ENCODE measurements at places on chromosomes 2 and 18.

- DNase-seq: no peak
Observed at GRCh38 chr2:101781791-101782426, 84.4 kb downstream of the MAP4K4 start.

GRCh38 chr2:127121353-127121752, 14.4 kb upstream of the BIN1 start:
- DNase-seq: no peak

DNA sequence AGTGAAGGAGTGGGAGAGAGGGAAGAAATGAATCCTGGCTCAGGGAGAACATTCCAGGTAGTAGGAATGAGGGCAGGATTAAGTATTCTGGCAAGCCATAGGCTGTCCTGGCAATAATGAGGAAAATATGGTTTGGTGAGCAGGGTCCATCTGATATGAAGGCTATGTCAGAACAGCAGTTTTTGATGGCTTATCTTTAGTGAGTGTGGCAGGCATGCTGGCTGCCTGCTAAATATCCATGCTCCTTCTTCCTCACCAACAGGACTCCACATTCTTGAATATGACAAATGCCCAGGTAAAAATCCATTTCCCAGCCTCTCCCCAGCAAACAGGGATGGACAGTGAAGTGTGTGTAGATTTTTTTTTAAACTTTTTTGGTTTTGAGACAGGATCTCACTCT, 13.2 kb upstream of the CTIF start:
- no peak for DNase-seq

DNA sequence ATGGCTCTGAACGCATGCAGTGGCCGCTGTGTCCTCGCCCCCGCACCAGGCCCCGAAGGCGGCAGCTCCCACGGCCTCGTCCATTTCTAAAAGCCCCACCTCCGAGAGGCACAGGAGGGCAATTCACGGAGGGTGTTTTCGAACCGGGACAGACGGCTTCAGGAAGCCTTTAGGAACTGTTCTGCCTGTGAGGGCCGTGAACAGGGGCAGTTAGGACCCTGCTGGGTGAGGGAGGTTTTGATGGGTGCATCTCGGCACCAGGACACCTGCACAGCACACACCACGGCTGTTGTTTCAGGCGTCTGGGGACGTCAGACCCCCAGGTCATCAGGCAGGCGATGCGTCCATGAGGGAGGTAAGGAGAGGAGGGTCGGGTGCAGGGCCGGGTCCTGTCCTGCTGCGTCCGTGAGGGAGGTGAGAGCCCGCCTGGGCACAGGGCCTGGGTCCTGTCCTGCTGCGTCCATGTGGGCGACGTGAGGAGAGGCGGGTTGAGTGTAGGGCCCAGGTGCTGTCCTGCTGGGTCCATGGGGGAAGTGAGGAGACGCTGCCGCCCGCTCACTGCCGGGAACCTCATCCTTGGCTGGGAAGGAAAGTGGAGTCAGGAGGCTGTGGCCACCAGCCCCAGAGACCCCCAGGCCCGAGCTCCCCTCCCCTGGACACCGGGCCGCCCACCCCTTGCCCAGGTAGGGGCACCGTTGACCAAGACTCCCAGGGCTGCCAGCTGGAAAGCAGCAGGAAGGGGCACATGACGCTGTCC, 25.5 kb upstream of the KCNG2 start:
- no peak for DNase-seq

DNA sequence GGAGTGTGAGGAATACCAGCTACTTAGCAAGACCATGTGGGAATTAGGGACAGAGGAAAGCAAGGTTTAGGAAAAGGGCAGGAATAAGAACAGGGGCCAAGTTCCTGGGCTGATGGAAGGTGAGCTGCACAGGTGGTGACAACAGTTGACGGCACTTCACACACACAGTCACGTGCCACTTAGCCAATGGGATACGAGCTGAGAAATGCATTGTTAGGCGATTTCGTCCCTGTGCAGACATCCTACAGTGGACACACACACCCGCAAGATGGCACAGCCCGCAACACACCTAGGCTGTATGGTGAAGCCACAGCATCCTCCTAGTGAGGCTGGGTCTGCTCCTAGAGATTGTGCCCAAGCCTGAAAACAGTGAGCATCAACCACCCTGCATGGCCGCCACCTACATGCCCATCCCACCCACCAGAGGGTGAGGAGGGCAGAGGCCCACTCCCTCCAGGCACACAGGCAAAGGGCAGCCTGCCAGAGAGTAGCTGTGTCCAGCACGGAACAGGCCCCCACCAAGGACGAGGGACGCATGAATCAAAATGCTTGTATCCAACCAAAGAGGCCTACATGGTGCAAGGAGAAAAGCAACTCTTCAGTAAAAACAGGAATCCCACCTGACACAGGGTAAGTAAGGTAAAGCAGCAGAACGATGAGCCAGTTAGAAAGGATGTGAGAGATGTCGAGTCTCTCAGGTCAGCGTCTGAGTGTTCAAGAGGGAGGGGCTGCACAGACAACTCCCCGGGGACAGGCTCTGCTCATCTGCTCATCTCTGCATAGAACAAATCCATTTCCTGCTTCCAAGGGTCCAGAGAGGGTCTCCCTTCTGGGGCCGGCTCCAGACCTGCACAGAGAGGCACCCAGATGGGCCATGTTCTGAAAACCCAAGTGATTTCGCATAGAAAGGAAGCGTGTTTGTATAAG, 51.3 kb downstream of the ZNF516 start:
- no peak for DNase-seq

GRCh38 chr18:55582325-55582724, 5.7 kb downstream of the TCF4 start:
- no peak for DNase-seq

DNA sequence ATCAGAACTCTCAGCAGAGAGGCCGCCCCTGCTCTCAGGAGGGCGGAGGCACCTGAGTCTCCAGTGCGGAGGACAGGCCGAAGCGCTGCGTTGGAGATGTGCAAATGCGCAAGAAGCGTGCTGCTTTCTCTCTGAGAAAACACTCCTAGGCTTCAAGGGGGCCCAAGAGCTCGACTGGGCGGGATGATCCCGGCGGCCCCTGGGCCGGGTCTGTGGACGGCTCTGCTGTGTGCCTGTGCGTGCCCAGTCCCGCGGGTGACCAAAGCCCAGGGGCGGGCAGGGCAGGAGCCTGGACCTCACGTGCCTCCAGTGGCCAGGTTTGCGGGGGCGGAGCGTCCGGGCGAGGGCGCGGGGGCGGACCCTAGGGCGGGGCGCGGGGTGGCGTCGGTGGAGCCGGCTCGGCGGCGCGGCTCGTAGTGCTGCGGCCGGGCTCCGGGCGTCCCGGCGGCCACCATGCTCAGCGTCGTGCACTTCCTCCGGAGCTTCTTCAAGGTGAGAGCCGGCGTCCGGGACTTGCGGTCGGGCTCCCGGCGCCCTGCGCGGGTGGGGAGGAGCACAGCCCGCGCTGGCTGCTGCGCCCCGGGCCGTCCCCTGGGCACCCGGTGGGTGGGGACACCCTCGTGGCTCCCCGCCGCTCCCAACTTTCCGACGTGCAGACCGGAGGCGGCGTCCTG, at the start of gene ARHGEF4:
ARHGEF4 (plus strand) TSS at position 414 of the 674 bp plus-strand sequence; CDS start at position 454, 40 bp downstream.
- DNase-seq: no peak

All from stimulated activated CD8-positive, alpha-beta memory T cell treated with anti-CD3 and anti-CD28 coated beads, Interleukin-4, amount 100 ng/mL, for 4 hours (primary cell).